ENCODE measurements at places on chromosomes 2 and 18. TPM values are rescaled to one million over a fixed set of nuclear protein-coding genes. Genes with fewer than 3 reads are reported as not detected.

The DDX18 gene
- total RNA-seq, result 46.2 TPM

The REG3A gene
- total RNA-seq, result not detected

The C18orf54 gene
- 4.8 TPM for total RNA-seq

The RND3 gene
- 61.5 TPM for total RNA-seq

The ASB3 gene
- total RNA-seq, result 68.8 TPM

The HNMT gene
- 122 TPM for total RNA-seq

The ALPP gene
- total RNA-seq, result not detected

The KDSR gene
- total RNA-seq, result 34.4 TPM

The BUB1 gene
- 0.67 TPM for total RNA-seq

The TEKT4 gene
- total RNA-seq, result not detected

The CHRND gene
- not detected for total RNA-seq

The ANTXR1 gene
- 134 TPM for total RNA-seq

The CAPN14 gene
- 0.14 TPM for total RNA-seq

The LRATD1 gene
- total RNA-seq, result 10.4 TPM

The CNTNAP5 gene
- total RNA-seq, result 1.4 TPM

The EDAR gene
- total RNA-seq, result not detected

Data from uterus (tissue), 4 donors.